ENCODE measurements at places on chromosomes 13 and 19. TPM values are rescaled to one million over a fixed set of nuclear protein-coding genes. Genes with fewer than 3 reads are reported as not detected.

GRCh38 chr19:17060802-17061201, 14.4 kb downstream of the HAUS8 start:
- DNase-seq: no peak
- peaks cover 49% of the 10 kb centered on the region for H3K36me3 ChIP-seq
- H3K27ac ChIP-seq: no peak overlapping the region
- H3K4me3 ChIP-seq: no peak overlapping the region

Gene ZNF540
- total RNA-seq: 0.38 TPM

DNA sequence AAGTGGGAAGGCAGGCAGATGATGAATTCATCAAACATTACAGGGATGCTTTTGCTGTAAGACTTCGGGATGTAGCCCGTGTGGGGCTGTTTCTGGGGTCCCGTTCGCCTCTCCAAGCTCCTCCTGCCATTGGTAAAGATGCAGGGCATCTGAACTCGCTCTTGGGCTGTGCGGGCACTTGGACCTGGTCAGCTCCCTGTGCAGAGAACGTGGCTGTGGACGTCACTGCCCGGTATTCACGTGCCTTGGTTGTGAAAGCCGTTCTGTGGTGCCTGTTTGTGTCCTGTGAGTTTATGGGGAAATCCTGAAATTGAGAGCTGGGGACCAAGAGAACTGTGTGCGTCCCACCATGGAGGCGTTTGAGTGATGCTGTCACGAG, 5.4 kb downstream of the TFDP1 start:
- no peak overlapping the region for H3K27ac ChIP-seq
- H3K4me1 ChIP-seq: peaks cover 31% of the 10 kb centered on the region
- peaks cover 54% of the 10 kb centered on the region for H3K36me3 ChIP-seq
- no peak for DNase-seq
- H3K27me3 ChIP-seq: no peaks in the 10 kb centered on the region
- H3K4me3 ChIP-seq: no peak overlapping the region

DNA sequence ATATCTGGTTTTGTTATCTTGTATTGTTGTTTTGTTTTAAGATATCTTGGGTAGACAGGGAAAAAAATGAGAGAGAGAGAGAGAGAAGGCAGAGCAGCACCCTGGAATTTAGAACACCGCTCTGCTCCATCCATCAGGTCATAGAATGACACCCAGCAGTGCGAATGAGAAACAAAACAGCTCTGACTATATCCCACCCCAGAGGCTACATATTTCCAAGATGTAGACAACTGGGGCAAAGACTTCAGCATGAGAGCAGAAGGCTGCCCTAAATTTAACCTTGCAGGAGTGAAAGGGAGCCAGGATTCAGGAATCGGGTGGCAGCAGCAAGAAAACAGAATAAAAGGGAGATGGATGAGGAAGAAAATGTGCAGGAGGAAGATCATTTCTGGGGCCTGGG, 46.5 kb downstream of the TNFSF13B start:
- peaks cover 16% of the 10 kb centered on the region for H3K4me1 ChIP-seq
- DNase-seq: no peak
- H3K27me3 ChIP-seq: peaks cover 18% of the 10 kb centered on the region
- H3K36me3 ChIP-seq: no peaks in the 10 kb centered on the region
- no peak overlapping the region for H3K27ac ChIP-seq

DNA sequence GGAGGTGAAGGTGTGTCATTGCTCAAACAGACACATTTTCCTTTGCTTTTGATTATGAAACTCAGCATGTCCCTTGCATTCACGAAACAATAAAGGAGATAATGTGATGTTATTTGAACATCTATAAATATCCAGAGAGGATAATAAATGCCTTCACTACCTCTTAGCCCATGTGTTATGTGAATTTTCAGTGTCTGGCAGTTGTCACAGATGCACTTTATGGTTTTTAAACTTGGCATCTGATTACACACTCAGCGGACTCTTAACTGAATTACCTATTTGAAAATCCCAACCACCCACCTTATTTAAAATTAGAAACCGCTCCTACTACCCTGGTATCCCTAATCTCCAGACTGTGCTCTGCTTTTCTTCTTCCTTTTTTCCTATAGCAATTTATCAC, 254.2 kb downstream of the COG6 start:
- no peaks in the 10 kb centered on the region for H3K36me3 ChIP-seq
- DNase-seq: no peak
- peaks cover 7% of the 10 kb centered on the region for H3K27me3 ChIP-seq
- H3K27ac ChIP-seq: no peak overlapping the region
- H3K4me3 ChIP-seq: no peak overlapping the region

DNA sequence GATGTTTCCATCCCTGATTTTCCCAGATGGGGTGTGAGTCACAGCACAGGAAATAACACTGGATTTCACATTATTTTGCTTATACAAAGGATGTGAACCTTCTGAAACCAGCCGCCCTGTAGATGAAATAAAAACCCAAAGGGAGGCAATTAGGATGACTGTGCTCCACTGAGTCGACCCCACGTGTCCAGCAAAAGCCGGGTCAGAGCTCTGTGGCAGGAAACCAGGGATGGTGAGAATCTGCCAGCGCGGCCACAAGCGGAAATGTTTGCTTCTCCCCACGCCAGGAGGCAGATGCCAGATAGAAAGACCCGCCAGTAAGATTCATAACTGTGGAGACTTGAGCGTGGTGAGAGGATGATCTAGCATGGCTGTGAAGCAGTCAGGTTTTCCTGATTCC, 764.4 kb downstream of the LIG4 start:
- H3K27ac ChIP-seq: no peak overlapping the region
- no peaks in the 10 kb centered on the region for H3K36me3 ChIP-seq
- no peak for DNase-seq
- H3K27me3 ChIP-seq: no peaks in the 10 kb centered on the region
- no peak overlapping the region for H3K4me3 ChIP-seq
- no peaks in the 10 kb centered on the region for H3K4me1 ChIP-seq

Gene FBXL12
- total RNA-seq: 23.3 TPM

DNA sequence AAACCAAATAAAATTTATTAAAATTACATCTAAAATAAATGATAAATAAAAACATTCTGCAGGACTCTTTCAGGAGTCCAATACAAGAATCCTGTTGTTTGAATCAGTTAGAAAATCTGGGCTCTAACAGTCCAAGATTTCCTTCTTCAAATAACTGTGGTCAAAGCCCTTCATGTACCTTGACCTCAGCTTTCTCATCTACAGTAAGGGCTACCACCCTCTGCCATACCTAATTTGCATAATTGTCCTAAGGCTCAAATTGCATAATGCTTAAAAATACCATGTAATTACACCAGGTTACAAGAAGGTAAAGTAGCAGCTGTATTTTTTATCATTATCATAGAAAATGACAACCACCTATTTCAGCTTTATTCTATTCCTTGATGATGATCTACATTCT, 54.3 kb downstream of the XPO4 start:
- H3K36me3 ChIP-seq: peaks cover 13% of the 10 kb centered on the region
- DNase-seq: no peak
- no peaks in the 10 kb centered on the region for H3K4me1 ChIP-seq
- no peak overlapping the region for H3K4me3 ChIP-seq
- H3K27me3 ChIP-seq: no peaks in the 10 kb centered on the region
- no peak overlapping the region for H3K27ac ChIP-seq

GRCh38 chr19:41785653-41786052, 10.7 kb upstream of the CEACAM3 start:
- no peaks in the 10 kb centered on the region for H3K36me3 ChIP-seq
- H3K4me1 ChIP-seq: peaks cover 17% of the 10 kb centered on the region
- no peak overlapping the region for H3K27ac ChIP-seq
- H3K27me3 ChIP-seq: peaks cover 54% of the 10 kb centered on the region
- no peak overlapping the region for H3K4me3 ChIP-seq

- peaks cover 7% of the 10 kb centered on the region for H3K4me1 ChIP-seq
- peak overlapping the region; percentile 56 for H3K27ac ChIP-seq
Observed at GRCh38 chr19:35362261-35363000, 4.2 kb downstream of the FFAR3 start.

DNA sequence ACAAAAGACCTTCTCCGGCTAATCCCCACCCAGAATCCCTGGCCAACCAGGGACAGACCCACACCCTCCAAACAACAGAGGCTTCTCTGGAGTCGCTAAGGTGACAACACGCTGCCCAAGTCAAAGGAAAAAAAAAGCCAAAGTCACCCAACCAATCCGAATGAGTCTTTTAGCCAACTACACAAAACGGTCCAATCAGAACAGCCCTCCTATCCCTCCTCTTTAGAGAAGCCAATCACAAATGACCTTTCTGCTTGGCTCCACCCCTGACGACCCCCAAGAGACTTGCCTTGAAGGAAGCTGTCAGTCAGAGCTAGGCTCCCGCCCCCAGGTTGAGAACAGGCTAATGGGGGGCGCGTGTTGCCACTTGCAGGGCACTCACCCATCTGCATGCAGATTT, 6.6 kb upstream of the FBXW9 start:
- H3K4me1 ChIP-seq: peaks cover 2% of the 10 kb centered on the region
- no peaks in the 10 kb centered on the region for H3K27me3 ChIP-seq
- H3K36me3 ChIP-seq: peaks cover 58% of the 10 kb centered on the region
- DNase-seq: peak; percentile 68
- H3K27ac ChIP-seq: no peak overlapping the region

DNA sequence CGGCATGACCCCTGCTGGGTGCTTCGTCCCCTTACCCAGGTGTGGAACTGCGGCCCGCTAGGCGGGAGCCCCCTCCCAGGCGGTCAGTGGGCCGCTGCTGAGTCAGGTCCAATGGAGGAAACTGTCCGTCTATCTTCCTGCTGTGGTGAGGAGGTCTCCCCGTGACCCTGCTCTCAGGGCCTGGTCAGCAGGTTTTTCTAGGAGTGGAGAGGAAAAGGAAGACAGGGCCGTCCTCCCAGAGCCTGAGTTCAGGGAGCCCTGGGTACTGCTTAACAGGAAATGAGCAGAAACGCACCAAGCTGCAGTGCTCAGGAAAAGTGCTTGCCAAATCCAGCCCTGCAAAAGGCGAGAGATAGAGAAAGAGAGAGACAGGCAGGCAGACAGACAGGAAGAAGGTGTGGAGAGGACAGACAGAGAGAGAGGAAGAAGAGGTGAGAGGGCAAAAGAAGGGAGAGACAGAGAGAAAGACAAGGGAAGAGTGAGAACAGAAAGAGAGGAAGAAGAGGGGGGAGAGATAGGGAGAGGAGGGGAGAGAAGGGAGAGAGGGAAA, 10.3 kb downstream of the SH3GL1 start:
- H3K4me1 ChIP-seq: peaks cover 41% of the 10 kb centered on the region
- H3K4me3 ChIP-seq: peak overlapping the region; percentile 51
- no peaks in the 10 kb centered on the region for H3K27me3 ChIP-seq
- no peak for DNase-seq

GRCh38 chr13:24502533-24503378, 9.8 kb downstream of the PARP4 start:
- no peak overlapping the region for H3K27ac ChIP-seq

Gene TEX26
- total RNA-seq: not detected

DNA sequence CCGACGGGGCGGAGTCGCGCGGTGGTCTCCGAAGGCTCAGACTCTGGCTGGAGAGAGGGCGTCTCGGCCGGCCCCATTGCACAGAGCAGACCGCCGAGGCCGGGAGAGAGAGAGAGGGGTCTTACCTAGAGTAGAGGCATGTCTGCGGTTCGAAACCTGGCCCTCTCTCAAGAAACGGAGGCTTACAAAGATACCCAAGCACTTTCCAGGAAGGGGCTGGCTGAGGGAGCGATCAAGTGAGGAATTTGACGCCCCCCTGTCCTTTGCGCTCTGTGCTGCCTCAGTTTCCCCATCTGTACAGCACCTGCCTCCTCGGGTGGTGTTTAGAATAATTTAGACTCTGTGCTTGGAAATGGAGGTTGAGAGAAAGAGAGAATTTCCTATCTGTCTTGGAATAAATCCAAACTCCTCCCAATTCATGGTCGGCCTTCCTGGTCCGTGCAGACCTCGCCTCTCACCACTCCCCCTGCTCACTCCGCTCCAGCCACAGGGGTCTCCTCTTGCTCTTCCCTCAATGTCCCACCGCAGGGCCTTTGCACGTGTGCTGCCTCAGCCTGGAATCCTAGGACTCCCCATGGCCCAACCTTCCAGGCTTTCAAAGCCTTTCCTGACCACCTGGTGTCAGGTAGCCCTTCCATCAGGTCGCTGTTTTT, 658 bp upstream of the ISOC2 start:
- no peak for DNase-seq
- peak overlapping the region; percentile 78 for H3K27ac ChIP-seq
- peaks cover 16% of the 10 kb centered on the region for H3K4me1 ChIP-seq
- peak overlapping the region; percentile 94 for H3K4me3 ChIP-seq
- H3K36me3 ChIP-seq: no peaks in the 10 kb centered on the region

DNA sequence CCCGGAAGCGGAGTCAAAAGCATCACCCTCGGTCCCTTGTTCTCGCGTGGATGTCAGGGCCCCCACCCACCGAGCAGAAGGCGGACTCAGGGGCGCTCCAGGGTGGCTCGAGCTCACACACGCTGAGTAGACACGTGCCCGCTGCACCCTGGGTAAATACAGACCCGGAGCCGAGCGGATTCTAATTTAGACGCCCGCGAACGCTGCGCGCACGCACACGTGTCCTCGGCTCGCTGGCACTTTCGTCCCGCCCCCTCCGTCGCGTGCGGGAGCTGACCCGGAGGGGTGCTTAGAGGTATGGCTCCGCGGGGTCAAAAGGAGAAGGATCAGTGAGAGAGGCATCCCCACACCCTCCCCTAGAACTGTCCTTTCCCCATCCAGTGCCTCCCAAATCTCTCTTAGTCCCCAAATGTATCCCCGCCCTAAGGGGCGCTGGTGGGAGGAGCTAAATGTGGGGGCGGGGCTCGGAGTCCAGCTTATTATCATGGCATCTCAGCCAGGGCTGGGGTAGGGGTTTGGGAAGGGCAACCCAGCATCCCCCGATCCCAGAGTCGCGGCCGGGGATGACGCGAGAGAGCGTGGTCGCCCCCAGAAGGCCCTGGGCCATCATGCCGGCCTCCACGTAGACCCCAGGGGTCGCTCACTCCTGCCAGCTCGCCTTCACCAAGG, 451 bp upstream of the ICAM5 start:
- peaks cover 22% of the 10 kb centered on the region for H3K36me3 ChIP-seq
- peaks cover 73% of the 10 kb centered on the region for H3K4me1 ChIP-seq
- H3K4me3 ChIP-seq: peak overlapping the region; percentile 88
- H3K27me3 ChIP-seq: peaks cover 42% of the 10 kb centered on the region
- H3K27ac ChIP-seq: peak overlapping the region; percentile 66

DNA sequence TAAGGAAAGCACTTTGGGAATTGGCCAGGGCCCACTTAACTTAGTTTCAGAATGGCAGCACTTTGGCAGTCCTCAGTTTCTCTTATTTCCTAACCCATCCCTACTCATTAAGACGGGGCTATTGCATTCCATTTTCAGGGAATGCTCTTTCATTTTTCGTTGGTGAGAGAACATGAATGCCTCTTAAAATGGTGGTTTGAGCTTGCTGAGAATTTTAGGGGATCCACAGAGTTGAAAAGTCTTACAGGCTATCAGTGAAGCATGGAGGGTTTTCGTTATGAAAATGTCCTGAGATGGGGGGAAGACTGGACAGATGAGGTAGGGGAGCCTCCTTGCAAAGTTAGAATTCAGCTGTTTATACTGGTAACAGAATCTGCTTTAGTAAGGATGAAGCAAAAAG, 71.4 kb downstream of the LRCH1 start:
- H3K27ac ChIP-seq: no peak overlapping the region
- DNase-seq: no peak
- H3K27me3 ChIP-seq: no peaks in the 10 kb centered on the region
- no peak overlapping the region for H3K4me3 ChIP-seq

Gene CPB2
- total RNA-seq: not detected

- no peak for DNase-seq
- H3K4me3 ChIP-seq: peak overlapping the region; percentile 97
- peaks cover 56% of the 10 kb centered on the region for H3K36me3 ChIP-seq
- H3K27me3 ChIP-seq: no peaks in the 10 kb centered on the region
- peaks cover 16% of the 10 kb centered on the region for H3K4me1 ChIP-seq
Observed at GRCh38 chr19:37218592-37218935, 550 bp downstream of the ZNF383 start.

Gene BAX
- total RNA-seq: 298 TPM

GRCh38 chr19:19458110-19458816, 52.8 kb downstream of the GATAD2A start:
- no peaks in the 10 kb centered on the region for H3K27me3 ChIP-seq
- H3K36me3 ChIP-seq: peaks cover 5% of the 10 kb centered on the region
- peak overlapping the region; percentile 89 for H3K4me3 ChIP-seq
- no peak for DNase-seq
- H3K27ac ChIP-seq: peak overlapping the region; percentile 98
- H3K4me1 ChIP-seq: peaks cover 59% of the 10 kb centered on the region
